ELR (cell line): ENCODE measurements at places on chromosomes 13 and 19.

- no peak for DNase-seq
Measured at GRCh38 chr19:10625762-10626138, 397 bp downstream of the SLC44A2 start.

DNA sequence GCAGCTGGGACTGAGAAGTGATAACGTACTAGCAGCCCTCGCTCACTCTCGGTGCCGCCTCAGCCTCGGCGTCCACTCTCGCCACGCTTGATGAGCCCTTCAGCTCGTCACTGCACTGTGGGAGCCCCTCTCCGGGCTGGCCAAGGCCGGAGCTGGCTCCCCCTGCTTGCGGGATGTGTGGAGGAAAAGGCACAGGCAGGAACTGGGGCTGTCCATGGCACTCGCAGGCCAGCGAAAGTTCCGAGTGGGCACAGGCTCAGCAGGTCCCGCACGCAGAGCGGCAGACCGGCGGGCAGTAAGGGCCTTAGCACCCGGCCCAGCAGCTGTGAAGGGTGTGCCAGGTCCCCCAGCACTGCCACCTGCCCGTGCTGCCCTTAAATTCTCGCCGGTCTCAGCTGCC lies 38.8 kb upstream of the SGCG start:
- no peak for DNase-seq

GRCh38 chr19:50266896-50267295 lies 62.3 kb downstream of the KCNC3 start:
- DNase-seq = no peak

DNA sequence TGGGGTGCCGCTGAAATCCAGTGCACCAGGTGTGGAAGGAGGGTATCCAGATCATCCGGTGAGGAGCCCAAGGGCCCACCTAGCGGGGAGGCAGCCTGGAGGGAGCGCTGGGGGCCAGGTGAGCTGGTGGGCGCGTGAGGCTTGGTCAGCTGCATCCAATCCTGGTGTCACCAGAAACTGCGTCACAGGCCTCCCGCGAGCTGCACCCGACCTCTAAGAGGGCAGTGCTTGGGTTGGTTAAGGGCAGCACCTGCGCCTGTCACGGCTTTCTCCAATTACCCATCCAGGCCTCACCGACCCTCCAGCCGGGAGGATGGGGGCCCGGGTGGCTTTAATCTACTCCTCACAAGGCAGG lies 284 bp downstream of the RNF17 start:
- DNase-seq = no peak

GRCh38 chr13:52104624-52105023 lies 24.2 kb downstream of the NEK5 start:
- DNase-seq = no peak

GRCh38 chr13:32024750-32025149 lies 6.8 kb upstream of the FRY start:
- no peak for DNase-seq

DNA sequence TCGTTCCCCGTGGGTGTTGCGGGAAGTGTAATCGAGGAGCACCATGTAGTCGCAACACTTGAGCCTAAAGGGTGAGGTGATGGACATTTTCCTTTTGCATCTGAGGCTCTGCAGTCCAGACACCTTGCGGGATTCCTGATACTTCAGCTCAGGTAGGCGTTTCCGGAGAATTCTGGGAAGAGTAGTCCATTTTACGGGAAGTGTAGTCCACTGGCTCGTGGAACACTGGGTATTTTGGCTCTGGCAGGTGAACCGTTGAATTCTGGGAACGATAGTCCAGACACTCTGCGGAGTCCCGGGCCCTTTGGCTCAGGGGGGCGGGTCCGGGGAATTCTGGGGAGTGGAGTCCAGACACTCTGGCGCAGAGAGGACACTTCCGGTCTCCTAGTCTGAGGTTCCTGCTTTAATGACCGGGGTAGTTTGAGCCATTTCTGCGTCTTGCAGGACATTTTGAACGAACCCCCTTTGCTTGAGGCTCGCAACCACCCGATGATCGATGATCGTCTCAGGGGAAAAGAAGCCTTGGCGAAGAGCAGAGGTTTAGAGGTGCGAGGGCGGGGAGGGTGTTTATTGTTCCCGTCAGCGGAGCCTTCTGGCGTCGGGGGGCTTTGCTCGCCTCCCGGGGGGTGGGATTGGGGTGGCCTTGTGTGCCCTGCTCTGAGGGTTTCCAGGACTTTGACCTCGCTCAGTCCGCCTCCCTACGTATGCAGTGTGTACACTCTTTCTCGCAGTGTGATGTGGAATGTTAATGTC lies at the start of gene ZNF223:
TSS of gene ZNF223 (plus strand) at position 387 of the 753 bp plus-strand sequence. CDS start 3,141 bp downstream, outside the sequence.
- peak; percentile 91 for DNase-seq

DNA sequence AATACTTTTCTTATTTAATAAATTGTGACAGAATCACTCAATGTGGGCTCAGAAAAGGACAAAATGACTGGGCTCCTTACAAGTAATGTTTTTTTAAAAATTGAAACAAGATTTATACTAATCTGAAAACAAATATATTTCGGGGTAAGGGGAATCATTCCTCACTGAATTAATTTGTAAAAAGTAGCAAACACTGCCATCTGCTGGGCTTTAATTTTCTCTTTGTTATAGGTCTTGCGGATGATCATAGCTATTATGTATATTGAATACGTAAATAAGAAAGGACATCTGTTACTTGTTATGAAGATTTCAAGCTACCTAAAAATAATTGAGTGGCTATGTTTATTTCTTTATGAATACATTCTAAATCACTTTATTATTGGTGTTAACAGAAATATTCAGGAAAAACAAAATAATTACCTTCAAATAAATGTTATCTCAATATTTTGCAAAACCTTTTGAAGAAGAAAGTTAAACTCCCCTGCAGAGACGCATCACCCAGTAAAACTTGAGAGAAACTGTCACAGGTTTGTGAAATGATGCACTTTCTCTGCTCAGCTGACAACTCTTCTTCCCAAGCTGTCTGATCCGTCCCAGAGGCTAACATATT lies 17.8 kb upstream of the ENOX1 start:
- peak; percentile 82 for DNase-seq

DNA sequence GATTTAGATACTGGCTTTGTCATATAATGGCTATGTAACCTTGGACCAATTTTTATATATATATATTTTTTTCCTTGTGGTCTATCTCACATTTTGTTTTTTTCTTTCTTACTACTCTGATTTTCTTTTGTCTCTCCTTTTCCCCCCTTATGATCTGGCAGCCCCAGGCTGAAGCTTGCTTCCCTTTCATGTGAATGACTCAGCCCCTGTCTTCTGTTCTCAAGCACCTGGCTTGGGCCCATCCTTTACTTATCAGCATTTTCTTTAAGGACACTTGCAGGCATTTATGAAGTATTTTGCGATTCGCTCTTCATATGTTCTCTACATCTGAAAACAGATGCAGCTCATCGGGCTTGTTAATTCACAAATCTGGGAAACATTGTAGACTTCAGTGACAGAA lies 163.6 kb downstream of the SPRY2 start:
- peak; percentile 48 for DNase-seq

- DNase-seq = peak; percentile 28
Measured at GRCh38 chr19:628168-628567, 5.2 kb downstream of the POLRMT start.
